ENCODE measurements at places on chromosomes 16 and 17. TPM values are rescaled to one million over a fixed set of nuclear protein-coding genes. Genes with fewer than 3 reads are reported as not detected.

GFAP gene
- 1.4 TPM for polyA plus RNA-seq

- DNase-seq, result no peak
Observed at GRCh38 chr17:10743316-10744009, 13.6 kb upstream of the TMEM220 start.

DNA sequence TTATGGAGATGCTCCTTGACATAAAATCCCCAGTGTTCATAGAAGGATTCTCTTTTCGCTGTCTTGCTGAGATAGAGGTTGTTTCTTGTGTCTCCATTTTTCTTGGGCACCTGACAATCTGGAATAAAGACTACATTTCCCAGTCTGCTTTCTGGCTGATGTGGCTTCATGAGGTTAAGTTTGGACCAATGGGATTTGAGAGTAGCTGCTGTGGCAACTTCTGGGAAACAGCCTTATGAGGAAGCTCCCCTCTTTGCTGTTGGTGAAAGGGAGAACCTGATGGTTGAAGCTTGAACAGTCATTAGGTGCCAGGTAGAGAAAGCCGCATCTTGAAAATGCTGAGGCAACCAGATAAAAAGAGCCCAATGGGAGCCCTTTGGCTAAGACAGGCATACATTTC, 24.4 kb downstream of the HS3ST4 start:
- no peak for DNase-seq

- peak; percentile 88 for DNase-seq
Observed at GRCh38 chr17:50026837-50027171, 29.1 kb upstream of the ITGA3 start.

GRCh38 chr17:63911041-63911635, at the start of gene CSHL1:
CSHL1 (minus strand) TSS chr17:63911258; CDS start chr17:63911196, 62 bp downstream.
- DNase-seq, result no peak

CX3CL1 gene
- polyA plus RNA-seq, result 62.5 TPM

- DNase-seq, result no peak
Observed at GRCh38 chr16:30033270-30033669, 2.2 kb upstream of the TLCD3B start.

GRCh38 chr17:21095735-21096134, 31.0 kb upstream of the DHRS7B start:
- DNase-seq, result no peak

KRT36 gene
- not detected for polyA plus RNA-seq

GRCh38 chr17:82249896-82250581, 21.2 kb downstream of the SLC16A3 start:
- DNase-seq, result peak; percentile 73

DNA sequence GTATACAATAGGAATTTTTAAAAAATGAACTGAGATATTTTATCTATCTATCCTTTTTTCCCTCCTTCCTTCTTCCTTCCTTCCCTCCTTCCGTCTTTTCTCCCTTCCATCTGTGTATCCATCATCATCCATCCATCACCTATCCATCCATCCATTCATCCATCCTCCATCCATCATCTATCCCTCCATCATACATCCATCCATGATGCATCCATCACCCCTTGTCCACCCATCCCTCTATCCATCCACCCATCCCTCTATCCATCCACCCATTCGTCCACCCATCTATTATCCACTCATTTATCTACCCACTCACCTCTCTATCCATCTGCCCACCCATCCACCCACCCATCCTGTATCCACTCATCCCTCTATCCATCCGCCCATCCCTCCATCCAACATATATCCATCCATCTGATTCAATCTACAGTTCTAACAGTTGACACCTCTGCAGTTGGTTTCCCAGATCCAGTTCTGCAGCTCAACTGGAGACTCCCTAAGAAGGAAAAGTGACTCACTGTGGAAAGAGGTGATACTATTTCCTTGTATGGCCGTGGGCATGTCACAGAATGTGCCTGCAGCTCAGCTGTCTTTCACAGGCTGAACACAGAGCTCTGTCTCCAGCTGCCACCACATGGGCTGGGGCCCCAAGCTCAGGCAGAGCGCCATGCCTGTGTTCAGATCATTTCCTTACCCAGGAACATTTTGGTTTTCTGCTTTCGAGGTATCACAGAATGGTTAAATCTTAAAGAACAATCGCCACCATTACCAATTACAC, 130.8 kb downstream of the XYLT1 start:
- DNase-seq, result no peak

GRCh38 chr16:3198334-3199072, 10.5 kb downstream of the OR1F1 start:
- no peak for DNase-seq

GRCh38 chr16:29824589-29825144, 4.4 kb downstream of the MVP start:
- DNase-seq, result no peak

DNA sequence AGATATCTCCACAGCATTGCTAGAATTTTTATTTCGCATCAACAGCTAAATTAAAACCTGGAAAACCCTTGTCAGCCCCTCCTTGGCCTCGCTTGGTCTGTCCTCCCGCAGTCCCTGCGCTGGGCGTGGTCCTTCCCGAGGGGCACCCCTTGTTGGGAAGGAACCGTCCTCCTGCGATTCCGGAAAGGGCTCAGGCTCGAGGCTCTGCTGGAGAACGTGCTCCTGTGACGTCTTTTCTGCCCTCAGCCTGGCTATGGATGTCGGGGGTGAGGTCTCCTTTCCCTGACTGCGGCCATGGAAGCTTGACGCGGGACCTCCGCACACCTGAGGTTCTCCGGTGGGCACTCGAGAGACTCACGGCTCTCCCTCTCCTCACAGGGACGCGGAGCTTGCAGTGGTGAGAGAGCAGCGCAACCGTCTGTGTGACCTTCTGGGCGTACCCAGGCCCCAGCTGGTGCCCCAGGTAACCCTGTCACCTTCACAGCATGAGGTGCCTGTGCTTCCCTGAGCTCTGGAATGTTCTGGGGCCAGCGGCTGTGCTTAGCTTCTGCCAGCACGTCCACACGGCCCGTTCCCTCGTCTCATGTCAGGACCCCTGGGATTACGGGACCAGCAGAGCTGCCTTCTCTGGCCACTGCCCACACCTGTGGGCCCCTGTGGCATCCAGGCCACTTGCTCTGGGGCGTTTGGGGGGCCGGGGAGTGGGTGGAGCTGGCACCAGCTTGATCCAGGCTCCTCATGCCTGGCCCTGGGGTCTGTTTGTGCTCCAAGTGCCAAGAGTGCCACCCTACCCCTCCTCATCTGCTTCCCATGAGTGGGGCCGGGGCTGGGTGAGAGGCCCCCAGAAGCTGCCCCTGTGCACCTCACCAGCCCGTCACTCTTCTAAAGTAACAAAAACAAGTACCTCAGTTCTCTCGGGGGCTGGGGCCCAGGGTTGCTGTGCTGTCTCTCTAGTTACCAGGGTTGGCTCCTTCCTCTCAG, 101.5 kb upstream of the ZNF750 start:
- DNase-seq, result peak; percentile 33

DNA sequence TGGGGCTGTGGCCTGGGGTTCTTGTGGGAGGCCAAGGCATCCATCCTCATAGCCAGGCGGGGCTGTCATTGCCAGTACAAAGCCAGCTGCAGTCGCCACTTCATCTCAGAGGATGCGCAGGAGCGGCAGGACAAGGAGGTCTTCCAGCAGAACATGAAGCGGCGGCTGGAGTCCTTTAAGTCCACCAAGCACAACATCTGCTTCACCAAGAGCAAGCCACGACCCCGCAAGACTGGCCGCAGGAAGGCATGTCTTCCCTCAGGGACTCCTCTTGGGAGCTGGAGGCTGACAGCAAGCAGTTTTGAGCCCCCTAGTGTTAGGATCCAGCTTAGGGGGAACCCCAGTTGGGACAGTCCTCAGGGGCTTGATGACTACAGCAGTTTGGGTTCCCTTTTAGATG, 15.1 kb upstream of the PLEKHG4 start:
- peak; percentile 66 for DNase-seq

DNA sequence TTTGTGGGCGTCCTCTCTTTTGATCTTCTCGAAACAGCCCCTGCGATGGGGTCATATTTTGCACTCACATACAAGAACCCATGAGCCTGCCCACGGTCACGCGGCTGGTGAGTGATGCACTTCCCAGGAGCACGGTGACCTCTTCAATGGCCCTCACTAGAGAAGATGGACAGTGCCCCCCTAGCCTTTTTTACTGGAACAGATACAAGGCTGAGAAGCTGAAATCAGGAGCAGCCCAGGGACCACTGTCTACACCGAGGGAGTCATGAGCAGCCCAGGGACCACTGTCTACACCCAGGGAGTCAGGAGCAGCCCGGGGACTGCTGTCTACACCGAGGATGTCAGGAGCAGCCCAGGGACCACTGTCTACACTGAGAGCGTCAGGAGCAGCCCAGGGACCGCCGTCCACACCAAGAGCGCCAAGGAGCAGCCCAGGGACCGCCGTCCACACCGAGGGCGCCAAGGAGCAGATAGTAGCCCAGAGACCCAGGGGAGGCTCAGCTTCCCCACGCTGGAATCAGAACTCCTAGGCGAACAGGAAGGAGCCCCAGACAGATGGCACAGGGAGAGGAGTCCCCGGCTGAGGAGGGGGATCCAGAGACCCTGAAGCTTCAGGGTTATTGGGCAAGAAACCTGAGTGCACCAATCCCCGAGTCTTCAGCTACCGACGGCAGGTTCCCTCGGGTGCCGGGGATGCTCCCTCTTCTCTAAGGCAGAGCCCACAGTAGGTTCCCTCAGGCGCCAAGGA, 23.7 kb downstream of the ACSF3 start:
- DNase-seq, result peak; percentile 32

HOXB8 gene
- polyA plus RNA-seq, result not detected

DNA sequence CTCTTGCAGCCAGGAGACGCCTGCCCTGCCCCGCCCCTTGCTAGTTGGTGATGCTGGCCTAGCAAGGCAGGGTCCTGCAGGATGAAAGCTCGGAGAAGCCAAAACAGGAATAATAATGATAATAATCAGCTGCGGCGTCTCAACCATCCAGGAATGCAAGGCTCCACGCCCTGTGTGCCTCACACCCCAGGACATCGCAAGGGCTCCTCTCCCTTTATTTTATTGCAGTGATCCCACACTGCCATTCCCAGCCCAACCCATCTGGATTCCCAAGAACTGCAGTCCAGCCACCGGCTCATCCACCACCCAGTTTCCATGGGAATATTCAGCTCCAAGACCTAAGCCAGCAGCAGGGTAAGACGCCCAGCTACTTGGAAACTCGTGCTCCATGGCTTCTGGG, 21.0 kb upstream of the ZNF652 start:
- DNase-seq, result no peak

- DNase-seq, result no peak
Observed at GRCh38 chr17:38958326-38958725, 8.9 kb downstream of the FBXO47 start.

Measured in aorta (tissue), 5 donors.